ENCODE measurements at places on chromosomes 12 and 14. TPM values are rescaled to one million over a fixed set of nuclear protein-coding genes. Genes with fewer than 3 reads are reported as not detected.

The VWF gene
- total RNA-seq, result 4.4 TPM

The MEG3 gene
- total RNA-seq, result 112 TPM

The HOXC13 gene
- total RNA-seq, result under 0.01 TPM

The DLGAP5 gene
- total RNA-seq, result 53.7 TPM

The FERMT2 gene
- 143 TPM for total RNA-seq

The CMKLR1 gene
- under 0.01 TPM for total RNA-seq

The RASSF3 gene
- 29.3 TPM for total RNA-seq

The LGR5 gene
- total RNA-seq, result 1.7 TPM

The EIF4B gene
- total RNA-seq, result 1,057 TPM

The RFX4 gene
- not detected for total RNA-seq

The POTEM gene
- total RNA-seq, result not detected

The TMEM132D gene
- not detected for total RNA-seq

The GALNT8 gene
- under 0.01 TPM for total RNA-seq

The RPL10L gene
- total RNA-seq, result not detected

The GPRC5D gene
- total RNA-seq, result not detected

The EMP1 gene
- total RNA-seq, result 150 TPM

The TRAF3 gene
- 29.9 TPM for total RNA-seq

The SLC6A15 gene
- total RNA-seq, result 0.77 TPM

The GRIP1 gene
- 0.96 TPM for total RNA-seq

The PCED1B gene
- 1.2 TPM for total RNA-seq

The PPP4R4 gene
- total RNA-seq, result 2.5 TPM

The LIN7A gene
- total RNA-seq, result 36.6 TPM

The C14orf132 gene
- 20.9 TPM for total RNA-seq

The PRH1 gene
- total RNA-seq, result 18.3 TPM

The EML5 gene
- total RNA-seq, result under 0.01 TPM
